GM10248 (cell line): ENCODE measurements at places on chromosomes 5 and 9.
A peak's percentile ranks its signal among the peaks of the same experiment; 100 is the strongest.

GRCh38 chr9:9612755-9613154, 1000.0 kb downstream of the PTPRD start:
- DNase-seq: no peak

- no peak for DNase-seq
These were observed 91.9 kb downstream of the RAD23B start for GRCh38 chr9:107375001-107375400.

DNA sequence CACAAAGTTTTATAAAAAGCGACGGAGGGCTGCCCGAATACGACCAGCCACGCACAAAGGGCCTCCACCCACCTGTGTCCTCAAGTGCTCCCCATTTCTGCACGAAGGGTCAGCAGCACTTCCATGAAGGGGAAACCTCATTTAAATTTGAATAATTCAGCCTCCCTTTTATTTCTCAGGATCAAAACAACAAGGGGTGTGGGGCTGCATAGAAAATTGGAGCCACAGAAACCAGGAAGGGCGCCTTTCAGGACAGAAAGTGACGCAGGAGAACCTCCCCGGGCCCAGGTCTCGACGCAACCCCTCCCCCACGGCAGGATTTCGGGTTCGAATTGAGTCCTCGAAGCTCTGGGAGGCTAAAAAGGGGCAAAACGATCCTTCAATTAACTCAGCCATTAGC, 2.1 kb downstream of the NRARP start:
- no peak for DNase-seq

GRCh38 chr9:19828576-19829109, 39.8 kb upstream of the SLC24A2 start:
- no peak for DNase-seq

- no peak for DNase-seq
These were observed 156.1 kb downstream of the FGF1 start for GRCh38 chr5:142529626-142530278.

- no peak for DNase-seq
These were observed 308.6 kb upstream of the EDIL3 start for GRCh38 chr5:84693256-84693655.

- no peak for DNase-seq
These were observed 66.0 kb upstream of the TAF1L start for GRCh38 chr9:32701321-32702022.

DNA sequence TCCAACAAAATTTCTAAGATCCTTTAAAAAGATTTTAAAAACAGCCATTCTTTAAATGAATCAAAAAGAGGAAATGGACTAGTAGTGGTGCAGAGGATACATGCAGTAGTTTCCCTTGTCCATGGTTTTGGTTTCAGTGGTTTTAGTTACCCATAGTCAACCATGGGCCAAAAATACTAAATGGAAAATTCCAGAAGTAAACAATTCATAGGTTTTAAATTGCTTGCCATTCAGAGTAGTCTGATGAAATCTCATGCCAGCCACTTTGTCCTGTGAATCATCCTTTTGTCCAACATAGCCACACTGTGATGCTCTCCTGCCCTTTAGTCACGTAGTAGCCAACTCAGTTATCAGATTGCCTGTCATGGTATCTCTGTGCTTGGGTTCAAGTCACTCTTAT, 286.1 kb downstream of the ANXA1 start:
- peak; percentile 8 for DNase-seq

- DNase-seq: no peak
These were observed 85.0 kb upstream of the ANKH start for GRCh38 chr5:14956423-14957046.

- no peak for DNase-seq
These were observed 617.7 kb upstream of the C9orf72 start for GRCh38 chr9:28190981-28191380.

GRCh38 chr5:151231359-151231758, 7.5 kb upstream of the CCDC69 start:
- no peak for DNase-seq

DNA sequence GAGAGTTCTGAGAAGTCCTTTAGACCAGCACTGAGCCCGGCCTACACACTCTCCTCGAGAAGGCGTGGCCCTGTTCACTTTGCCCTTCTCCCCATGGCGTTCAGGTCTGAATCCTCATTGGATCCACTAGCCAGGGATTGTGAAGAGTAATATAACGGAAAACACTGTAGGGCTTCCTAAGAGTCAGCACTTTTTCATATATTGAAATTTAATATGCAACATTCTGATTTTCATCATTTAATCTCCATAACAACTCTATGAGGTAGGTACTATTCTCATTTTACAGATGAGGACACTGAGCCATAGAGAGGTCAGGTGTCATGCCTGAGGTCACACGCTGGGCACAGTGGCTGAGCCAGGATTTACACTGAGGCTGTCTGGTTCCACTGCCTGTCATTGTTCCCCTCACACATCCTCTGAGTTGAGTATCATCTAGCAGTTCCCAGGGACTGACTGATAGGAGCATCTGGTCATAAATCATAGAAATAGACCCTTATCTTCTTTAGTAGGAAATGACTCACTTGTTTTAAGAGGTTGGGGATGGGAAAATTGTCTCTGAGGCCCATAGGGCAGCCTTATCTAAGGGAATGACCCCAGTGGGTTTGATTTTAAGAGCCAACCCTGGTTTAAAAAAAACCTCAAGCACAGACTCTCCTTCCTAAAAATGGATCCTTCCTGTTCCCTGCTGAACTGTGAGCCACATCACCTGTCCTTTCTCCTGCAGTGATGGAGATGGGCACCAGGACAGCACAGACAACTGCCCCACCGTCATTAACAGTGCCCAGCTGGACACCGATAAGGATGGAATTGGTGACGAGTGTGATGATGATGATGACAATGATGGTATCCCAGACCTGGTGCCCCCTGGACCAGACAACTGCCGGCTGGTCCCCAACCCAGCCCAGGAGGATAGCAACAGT, 41.2 kb downstream of the THBS4 start:
- no peak for DNase-seq

DNA sequence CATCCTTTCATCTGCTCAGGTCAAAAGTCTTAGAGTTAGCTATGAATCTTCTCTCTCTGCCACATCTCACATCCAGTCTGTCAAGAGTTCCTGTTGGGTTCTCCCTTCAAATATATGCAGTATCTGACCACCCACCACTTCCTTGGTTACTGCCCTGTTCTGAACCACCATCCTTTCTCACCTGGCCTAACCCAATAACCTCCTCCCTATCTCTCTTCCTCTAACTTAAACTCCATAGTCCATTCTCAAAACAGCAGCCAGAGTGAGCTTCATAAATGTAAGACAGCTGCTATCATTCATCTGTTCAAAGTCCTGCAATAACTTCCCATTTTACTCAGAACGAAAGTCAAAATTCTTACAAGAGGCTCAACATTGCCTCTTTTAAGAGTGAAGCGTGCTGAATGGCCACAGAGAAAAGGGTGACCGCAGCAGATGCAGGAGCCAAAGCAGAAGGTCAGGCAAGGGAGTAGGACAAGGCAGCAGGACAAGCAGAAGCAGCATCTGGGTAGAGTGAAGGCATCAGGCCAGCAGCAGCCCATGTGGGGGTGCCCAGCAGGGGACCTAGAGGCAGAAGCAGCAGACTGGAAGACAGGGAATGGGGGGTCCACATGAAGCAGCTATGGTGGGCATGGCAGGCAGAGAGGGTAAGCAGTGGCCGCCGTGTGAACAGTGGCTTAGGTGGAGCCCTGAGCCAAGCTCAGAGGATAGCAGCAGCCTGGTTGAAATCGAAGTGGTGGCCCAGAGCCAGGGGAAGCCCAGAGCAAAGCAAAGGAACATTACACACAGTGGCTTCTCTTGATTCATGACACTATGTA, 39.3 kb upstream of the CDC42SE2 start:
- DNase-seq: peak; percentile 61

GRCh38 chr5:168317096-168317520, 25.7 kb downstream of the WWC1 start:
- DNase-seq: no peak

GRCh38 chr5:56433039-56433617, 200.0 kb upstream of the ANKRD55 start:
- DNase-seq: no peak

DNA sequence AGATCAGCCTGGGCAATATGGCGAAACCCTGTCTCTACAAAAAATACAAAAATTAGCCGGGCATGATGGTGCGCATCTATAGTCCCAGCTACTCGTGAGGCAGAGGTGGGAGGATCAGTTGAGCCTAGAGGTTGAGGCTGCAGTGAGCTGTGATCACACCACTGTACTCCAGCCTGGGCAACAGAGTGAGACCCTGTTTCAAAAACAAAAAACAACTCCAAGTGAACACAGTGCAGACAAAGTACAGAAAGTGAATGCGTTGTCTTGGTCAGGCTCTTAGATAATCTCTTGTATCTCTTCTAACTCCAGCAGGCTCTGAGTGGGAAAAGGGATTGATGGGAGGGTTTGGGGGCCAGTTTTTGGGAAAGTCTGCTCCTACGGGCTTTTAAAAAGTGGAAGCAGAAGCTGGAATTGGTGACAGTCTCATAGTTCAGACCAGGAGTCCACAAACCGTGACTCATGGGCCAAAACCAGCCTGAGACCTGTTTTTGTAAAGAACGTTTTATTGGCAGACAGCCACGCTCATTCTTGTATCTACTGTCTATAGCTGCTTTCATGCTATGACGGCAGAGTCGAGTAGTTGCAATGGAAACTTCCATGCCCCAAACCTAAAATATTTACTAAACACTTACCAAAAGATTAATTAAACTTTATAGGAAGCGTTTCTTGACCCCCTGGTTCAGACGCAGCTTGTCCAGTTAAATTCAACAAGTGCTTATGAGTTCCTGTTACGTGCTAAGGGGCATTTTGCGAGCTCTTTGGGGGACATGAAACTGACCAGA, 32.9 kb downstream of the NDST1 start:
- no peak for DNase-seq

- no peak for DNase-seq
These were observed 51.5 kb upstream of the UBAC1 start for GRCh38 chr9:136012651-136013050.

- DNase-seq: no peak
These were observed 189.5 kb downstream of the ERCC6L2 start for GRCh38 chr9:96064826-96065481.

GRCh38 chr9:2676466-2676865, 40.8 kb upstream of the KCNV2 start:
- DNase-seq: no peak

- no peak for DNase-seq
These were observed 73.8 kb downstream of the C9orf50 start for GRCh38 chr9:129547063-129547462.

GRCh38 chr5:36059571-36060419, 6.9 kb downstream of the UGT3A2 start:
- DNase-seq: no peak

- no peak for DNase-seq
These were observed 10.5 kb downstream of the TMEM174 start for GRCh38 chr5:73183481-73183891.

DNA sequence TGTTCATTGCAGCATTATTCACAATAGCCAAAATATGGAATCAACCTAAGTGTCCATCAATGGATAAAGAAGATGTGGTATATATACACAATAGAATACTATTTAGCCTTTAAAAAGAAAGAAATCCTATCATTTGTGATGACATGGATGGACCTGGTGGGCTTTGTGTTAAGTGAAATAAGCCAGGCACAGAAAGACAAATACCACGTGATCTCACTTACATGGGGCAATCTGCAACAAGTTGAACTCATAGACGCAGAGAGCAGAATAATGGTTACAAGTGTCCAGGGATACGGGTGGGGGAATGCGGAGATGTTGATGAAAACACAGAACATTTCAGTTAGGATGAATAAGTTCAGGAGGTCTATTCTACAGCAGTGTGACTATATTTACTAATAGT, 66.4 kb upstream of the ALDH1B1 start:
- no peak for DNase-seq

- no peak for DNase-seq
These were observed 65.5 kb upstream of the OSMR start for GRCh38 chr5:38780316-38780715.

GRCh38 chr9:95266649-95267048, 50.9 kb downstream of the FANCC start:
- DNase-seq: peak; percentile 47

- DNase-seq: no peak
These were observed 269.1 kb downstream of the NR2F1-AS1 start for GRCh38 chr5:93311881-93312280.

- no peak for DNase-seq
These were observed 8.4 kb upstream of the MXD3 start for GRCh38 chr5:177319913-177320588.

DNA sequence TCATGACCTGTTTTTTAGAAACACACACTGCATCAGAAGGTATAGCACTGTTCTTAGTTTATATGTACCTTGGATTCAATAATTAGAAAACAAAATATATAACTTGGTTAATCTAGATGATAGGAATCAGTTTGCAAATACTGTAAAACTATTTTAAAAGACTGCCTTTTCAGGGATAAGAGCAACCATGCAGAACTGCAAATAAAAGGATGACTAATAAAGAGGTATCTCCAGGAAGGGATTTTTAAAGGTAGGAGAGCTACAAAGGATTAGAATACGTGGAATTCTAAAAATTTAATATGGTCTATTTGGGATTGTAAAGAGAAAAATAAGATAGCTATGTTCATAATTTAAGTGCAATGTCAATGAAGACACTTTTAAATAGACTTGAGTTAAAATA, 9.4 kb downstream of the GABRA1 start:
- DNase-seq: no peak

GRCh38 chr5:153584960-153585359, 94.5 kb downstream of the GRIA1 start:
- DNase-seq: no peak

- no peak for DNase-seq
These were observed 164.9 kb downstream of the CD180 start for GRCh38 chr5:67031692-67032091.

- no peak for DNase-seq
These were observed 25.3 kb upstream of the LRRTM2 start for GRCh38 chr5:138900281-138900965.

- DNase-seq: no peak
These were observed 173.4 kb upstream of the STK32A start for GRCh38 chr5:147061431-147061830.

DNA sequence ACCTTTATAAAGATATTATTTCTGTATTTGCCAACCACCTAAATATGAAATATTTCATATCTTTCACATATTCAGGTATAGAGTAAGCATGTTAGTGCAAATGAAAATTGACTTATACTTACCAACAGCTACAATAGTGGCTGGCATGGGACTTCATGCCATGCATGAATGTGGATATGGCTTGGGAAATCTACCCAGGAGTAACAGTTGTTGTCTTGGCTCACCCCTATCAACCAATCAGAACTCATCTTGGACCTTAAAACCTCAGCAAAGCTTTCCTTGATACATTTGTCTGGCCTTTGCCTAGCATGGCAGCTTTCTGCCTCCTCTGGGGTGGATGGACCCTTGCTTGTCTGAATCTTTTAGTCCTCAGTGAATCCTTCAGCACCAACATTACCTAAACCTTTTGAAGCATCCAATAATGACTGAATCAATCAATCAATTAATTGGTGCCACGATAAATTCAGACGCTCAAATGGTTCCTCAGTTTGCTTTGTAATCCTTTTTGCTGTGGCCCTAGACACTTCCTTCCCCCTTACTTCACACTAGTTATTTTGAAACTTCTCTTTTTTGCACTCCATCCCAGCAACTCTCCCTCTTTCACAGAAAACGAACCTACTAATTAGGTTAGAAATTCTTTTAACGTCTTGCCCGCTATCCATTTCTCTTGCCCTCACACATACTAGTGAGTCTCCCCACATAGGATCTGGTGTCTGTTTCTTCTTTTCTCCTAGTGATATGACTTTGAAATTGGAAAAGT, 132.3 kb upstream of the ZNF608 start:
- no peak for DNase-seq
